T follicular helper cell (primary cell): ENCODE measurements at places on chromosomes 12 and 14.

GRCh38 chr14:45242706-45243105, 10.3 kb downstream of the MIS18BP1 start:
- no peak for DNase-seq

- no peak for DNase-seq
Measured at GRCh38 chr12:18861287-18861858, 123.5 kb downstream of the CAPZA3 start.

- no peak for DNase-seq
Measured at GRCh38 chr14:100224229-100224866, 14.6 kb upstream of the YY1 start.

DNA sequence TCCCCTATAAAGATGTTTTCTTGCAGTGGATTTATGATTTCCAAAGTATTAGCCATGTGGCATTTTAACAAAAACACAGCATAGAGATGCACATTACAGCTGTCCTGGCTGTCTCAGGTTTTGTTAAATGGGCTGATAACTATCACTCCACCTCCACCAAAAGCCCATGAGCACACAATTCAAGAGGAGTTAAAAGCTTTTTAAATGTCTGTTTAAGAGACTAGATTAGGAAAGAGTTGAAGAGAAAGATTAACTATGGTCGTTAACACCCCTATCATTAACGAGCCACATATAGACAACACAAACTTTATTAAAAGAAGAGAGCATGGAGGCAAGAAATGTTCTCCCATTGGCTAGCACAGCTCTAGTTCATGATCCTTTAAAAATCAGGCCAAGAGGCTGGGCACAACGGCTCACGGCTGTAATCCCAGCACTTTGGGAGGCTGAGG, 14.5 kb downstream of the CBX5 start:
- DNase-seq, result no peak

DNA sequence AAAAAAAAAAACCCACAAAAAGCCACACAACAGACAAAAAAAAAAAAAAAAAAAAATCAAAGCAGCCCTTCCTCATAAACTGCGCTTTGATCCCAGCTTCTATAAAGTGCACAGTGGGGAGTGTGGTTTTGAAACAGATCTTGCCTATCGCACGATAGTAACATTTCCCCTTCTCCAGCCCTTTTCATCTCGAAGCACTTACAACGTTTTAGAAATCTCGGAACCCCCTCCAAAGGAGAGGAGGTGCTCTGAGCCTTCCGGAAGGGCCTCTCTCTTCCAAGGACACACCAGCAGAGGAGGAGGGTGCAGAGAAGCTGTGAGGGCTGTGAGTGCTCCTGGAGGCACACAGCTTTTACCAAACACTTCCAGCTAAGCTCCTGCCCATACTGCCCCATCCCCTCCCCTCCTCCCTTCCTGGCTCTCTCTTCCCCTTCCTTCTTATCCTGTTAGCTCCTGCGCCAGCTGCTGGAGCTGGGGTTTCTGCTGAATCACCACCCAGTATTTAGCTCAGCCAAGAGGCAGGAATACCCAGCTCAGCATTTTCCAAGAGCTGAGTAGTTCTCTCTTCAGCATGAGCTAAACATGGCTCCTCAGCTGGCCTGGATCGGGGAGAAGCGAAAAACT, 28.4 kb downstream of the SLC7A8 start:
- no peak for DNase-seq

DNA sequence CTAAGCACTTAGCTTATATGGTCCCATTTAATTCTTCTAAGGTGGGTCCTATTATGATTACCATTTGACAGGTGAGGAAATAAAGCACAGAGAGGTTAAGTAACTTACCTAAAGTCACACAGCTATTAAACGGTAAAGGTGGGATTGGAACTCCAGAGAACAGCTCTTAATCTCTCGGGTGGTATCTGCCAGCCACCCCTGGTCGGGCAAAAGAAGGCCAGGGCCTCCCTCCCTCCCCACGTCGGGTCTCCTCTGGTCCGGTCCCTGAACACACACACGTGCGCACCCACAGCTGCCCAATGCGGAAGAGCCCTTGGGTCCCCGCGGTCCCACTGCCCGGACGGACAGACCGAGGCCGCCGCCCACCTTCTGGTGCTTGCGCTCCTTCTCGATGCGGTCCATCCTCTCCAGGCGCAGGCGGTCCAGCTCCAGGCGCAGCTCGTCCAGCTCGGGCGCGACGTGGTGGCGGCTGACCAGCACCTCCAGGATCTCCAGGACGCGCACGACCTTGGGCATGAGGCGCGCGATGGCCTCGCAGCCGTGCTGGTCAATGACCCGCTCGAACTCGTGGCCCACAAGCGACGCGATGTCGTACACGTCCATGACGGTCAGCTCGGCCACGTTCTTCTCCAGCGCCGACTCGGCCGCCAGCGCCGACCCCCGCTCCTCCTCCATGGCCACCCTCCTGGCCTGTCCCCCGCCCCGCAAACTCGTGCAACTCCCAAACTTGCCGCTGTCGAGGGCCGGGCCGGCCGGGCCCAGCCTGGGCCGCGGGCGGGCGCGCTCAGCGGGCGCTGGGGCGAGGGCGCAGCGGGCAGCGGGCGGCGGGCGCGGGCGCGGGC, 490 bp downstream of the RILPL1 start:
- DNase-seq, result no peak

- no peak for DNase-seq
Measured at GRCh38 chr14:55957950-55958349, 160.3 kb upstream of the PELI2 start.

GRCh38 chr14:93655078-93655750, 133.1 kb downstream of the PRIMA1 start:
- no peak for DNase-seq

- DNase-seq, result no peak
Measured at GRCh38 chr14:99990268-99991170, 74.7 kb upstream of the EVL start.

- no peak for DNase-seq
Measured at GRCh38 chr14:103332143-103332919, 1.7 kb upstream of the EIF5 start.

- DNase-seq, result no peak
Measured at GRCh38 chr12:4984344-4984743, 59.3 kb upstream of the KCNA5 start.

DNA sequence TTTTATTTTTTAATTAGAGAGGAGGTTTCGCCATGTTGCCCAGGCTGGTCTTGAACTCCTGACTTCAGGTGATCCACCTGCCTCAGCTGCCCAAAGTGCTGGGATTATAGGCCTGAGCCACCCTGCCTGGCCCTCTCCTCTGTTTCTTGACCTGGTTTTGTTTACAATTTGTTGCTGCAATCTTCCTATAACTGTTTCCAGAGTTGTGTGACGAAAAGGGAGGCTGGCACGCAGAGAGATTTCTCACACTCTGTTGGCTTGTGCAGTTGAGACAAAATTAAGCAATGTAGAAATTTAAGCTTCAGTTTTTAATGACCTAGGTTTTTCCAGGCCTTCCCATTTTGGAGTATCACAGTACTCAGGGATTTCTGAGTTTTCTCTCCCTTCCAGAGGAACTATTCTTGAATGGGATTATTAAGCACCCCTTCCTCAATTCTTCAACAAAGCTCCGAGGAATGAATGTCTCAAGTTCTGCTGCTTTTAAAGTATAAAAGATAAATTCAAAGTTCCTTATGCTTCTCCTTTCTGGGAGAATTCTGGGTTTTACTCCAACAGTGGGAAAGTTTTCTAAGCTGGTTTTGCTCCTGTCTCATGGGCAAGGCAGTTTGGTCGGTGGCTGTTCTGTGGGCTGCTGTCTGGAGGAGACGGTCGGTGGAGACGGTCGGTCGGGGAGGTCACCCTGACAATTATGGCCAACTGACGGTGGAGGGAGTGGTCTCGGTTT, 20.4 kb upstream of the FOS start:
- no peak for DNase-seq

GRCh38 chr12:46652692-46653091, 173.1 kb downstream of the SLC38A4 start:
- no peak for DNase-seq

GRCh38 chr12:94795520-94795919, 145.2 kb upstream of the TMCC3 start:
- DNase-seq, result no peak

- DNase-seq, result no peak
Measured at GRCh38 chr12:124454735-124455134, 112.7 kb downstream of the NCOR2 start.

DNA sequence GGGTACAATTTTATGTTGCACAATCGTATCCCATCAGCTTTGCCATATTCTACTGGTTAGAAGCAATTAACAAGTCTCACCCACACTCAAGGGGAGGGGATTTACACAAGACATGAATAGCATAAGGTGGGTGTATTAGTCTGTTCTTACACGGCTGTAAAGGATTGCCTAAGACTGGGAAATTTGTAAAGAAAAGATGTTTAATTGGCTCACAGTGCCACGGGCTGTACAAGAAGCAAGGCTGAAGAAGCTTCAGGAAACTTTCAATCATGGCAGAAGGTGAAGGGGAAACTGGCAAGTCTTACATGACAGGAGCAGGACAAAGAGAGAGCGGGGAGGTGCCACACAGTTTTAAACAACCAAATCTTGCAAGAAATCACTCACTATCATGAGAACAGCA, 231.8 kb upstream of the AMIGO2 start:
- DNase-seq, result no peak

DNA sequence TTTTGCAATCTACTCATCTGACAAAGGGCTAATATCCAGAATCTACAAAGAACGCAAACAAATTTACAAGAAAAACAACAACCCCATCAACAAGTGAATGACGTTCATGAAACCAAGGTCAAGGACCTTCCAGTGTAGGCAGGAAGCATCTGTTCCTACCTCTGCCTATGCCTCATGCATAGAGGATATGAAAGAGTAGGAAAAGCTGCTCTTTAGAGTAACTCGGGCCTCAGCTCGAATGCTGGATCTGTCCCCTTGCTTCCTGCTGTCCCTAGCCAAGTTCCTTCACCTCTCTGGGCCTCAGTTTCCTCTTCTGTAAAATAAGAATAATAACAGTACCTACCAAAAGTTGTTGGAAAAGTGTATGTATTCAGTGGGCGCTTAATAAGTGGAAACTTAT, 65.0 kb downstream of the FOXN4 start:
- no peak for DNase-seq

DNA sequence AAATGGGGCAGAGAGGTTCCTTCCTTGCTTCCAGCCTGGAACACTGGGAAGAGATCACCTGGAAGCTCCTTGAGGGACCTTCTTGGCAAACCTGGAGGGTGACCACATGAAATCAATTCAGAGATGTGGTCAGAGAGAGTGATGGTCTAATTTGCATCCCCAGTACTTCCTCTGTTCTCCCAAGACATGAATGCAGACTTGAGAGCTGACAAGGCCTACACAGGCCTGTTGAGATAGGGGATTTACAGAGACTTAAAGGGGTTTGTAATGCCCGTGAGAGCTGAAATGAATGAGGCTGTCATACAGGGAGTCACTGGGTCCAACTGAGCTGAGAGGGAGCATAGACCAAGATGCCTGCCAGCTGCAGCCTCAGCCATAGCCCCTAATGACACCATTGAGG, 45.1 kb downstream of the TMX1 start:
- DNase-seq, result no peak

GRCh38 chr14:68795597-68796417, 2.9 kb upstream of the ZFP36L1 start:
- DNase-seq, result peak; percentile 71

GRCh38 chr12:17381211-17381610, 708.8 kb downstream of the RERGL start:
- no peak for DNase-seq

GRCh38 chr12:26279091-26279490, 83.7 kb downstream of the SSPN start:
- DNase-seq, result no peak

- no peak for DNase-seq
Measured at GRCh38 chr12:48937170-48937569, 11.9 kb upstream of the FKBP11 start.

- DNase-seq, result no peak
Measured at GRCh38 chr12:118377021-118377883, 897 bp downstream of the SUDS3 start.

DNA sequence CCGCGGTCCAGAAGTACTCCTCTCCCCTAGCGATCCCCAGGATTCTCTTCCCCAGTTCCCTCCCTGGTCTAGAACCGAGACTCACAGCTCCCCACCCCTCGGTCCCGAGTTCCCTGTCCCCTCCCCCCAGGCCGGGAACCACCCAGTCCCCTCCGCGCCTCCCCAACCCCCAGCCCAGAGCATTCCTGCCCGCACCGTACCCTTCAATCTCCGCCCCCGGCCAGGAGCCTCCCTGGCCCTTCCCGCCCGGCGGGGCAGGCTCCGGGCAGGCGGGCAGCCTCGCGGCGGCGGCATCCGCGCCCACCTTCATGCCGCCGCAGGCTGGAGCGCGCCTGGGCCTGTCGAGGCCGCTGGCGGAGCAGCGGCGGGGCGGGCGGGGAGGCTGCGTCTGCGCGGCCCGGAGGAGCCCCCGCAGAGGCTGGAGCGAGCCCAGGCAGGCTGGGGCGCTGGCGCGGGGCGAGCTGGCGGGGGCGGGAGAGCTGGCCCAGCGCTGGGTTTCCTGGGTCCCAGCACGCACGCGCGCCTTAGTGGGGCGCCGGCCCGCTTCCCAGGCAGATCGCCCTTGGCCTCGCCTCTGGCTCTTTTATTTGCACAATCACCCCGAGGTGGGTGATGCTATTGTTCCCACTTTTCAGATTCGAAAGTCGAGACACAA, 22.2 kb upstream of the GPR132 start:
- no peak for DNase-seq

- no peak for DNase-seq
Measured at GRCh38 chr12:12582193-12582881, 19.7 kb upstream of the DUSP16 start.

DNA sequence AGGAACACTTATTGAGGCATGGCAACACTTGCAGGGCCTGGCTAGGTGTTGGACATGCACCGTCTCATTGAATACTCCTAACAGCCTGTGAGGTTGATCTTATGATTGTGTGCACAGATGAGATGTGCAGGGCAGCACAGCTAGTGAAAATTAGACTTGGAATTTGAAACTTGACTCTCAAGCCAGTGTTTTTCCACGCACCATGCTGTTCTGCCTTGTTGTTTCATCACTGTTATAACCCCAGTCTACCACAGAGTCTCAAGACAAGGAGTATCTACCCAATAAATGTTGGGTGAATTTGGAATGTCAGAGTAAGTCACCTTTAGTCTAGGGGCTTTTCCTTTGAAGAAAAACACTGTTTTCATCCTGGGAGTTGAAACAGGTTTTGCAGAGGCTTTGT, 55.8 kb upstream of the LRIG3 start:
- DNase-seq, result no peak

- DNase-seq, result no peak
Measured at GRCh38 chr14:31592631-31593030, 31.4 kb downstream of the NUBPL start.

- no peak for DNase-seq
Measured at GRCh38 chr12:131128556-131128955, 174.8 kb downstream of the ADGRD1 start.

- no peak for DNase-seq
Measured at GRCh38 chr12:91210144-91210543, 27.5 kb upstream of the DCN start.

DNA sequence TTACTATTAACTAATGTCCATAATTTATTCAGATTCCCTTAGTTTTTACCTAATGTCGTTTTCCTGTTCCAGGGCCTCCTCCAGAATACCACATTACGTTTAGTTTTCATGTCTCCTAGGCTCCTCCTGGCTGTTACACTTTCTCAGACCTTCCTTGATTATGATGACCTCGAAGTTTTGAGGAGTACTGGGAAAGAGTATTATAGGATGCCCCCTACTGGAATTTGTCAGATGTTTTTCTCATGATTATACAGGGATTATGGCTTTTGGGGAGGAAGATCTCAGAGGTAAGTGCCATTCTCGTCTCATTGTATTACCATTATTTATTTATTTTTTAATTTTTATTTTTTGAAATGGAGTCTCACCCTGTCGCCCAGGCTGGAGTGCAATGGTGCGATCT, 17.7 kb upstream of the C1S start:
- DNase-seq, result no peak

GRCh38 chr14:81345781-81346180, 54.3 kb downstream of the STON2 start:
- DNase-seq, result no peak
